ENCODE measurements at places on chromosomes 12 and 14.

DNA sequence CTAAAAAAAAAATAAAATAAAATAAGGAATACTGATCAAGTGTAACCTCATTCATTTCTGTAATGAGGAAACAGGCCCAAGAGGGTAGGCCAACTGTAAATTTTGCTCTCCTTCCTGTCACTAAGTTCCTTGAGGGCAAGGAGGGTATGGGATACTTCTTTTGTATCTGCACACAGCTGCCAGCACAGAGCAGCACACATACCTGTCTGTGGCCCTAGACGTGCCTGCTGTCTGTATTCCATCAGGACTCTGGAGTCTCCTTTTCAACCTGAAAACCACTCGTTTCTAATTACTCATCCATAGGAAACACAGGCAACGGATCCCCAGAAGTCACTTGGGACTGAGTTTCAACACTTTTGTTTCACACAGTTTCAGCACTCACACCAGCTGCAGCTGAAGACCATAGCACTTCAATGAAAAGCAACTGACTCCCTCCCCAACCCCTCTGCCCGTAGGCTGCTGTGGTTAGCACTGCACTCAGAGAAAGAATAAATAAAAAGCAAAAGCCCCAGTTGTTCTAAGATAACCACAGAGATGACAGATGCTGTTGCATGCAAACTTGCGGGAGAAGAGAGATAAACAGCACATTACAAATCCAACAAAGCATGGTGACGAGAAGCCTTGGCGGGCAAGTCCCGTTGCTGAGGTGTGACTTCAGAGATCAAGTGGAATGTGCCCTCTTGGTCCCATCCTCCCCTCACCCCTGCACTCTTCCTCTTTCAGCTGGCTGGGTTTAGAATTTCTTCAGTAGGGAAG, 24.9 kb downstream of the CRACR2A start:
- no peak for DNase-seq

DNA sequence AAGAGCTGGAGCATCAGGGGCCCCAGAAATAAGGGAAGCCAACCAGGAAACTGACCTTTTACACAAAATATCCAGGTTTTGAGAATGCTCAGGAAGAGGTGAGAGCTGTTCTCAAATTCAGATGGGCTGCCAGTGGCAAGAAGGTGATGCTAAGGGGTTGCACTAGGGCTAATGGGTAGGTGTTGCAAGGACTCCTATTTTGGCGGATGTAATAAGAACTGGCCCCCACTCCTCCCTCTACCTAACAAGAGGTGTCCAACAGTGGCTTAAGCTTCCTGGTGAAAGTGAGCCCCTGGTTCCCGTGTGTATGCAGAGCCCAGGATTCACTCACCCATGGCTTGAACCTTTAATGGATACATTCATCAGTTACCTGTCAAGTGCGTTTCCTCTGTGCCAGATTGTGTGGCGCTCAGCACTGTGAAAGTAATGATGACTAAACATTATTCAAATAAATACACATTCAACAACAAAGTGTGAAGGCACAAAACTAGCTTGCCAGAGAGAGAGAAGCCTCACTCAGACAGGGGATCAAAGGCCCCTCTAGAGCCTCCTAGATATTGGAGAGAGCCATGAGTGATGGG, 705 bp upstream of the CHGA start:
- DNase-seq, result no peak

DNA sequence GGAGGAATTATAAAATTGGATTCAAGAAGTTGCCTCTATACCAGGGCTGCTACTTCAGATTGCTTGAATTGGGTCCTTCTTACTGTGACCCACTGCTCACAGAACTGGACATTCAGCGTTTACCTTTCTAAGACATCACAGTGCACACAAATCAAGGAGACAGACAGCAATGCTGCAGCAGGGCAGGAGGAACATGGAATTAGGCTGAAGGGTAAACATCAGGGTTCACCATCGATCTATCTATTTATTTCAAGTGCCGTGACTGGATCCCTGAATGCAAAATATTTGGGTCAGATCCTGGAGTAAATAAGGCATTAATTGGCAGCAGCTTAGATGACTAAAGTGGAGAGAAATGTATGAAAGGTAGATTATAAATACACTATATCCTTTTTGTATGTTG, 76.9 kb upstream of the HMGA2 start:
- DNase-seq, result no peak

DNA sequence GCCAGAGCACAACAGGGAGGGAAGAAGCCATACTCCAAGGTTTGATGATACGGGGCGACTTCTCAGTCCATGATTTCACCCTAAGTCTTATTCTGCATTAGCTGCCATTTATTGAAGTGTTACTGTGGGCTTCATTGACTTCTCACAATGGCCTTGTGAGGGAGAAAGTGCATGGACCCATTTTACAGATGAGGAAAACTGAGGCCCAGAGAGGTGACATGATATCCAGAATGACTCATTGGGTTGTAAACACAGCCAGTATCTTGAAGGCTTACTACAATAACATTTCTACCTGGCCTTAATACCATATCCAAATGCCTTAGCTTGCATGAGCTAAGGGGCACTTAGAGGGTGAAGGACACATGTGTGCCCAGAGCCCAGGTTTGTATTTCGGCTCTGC, 100.6 kb downstream of the CMKLR1 start:
- DNase-seq, result no peak

DNA sequence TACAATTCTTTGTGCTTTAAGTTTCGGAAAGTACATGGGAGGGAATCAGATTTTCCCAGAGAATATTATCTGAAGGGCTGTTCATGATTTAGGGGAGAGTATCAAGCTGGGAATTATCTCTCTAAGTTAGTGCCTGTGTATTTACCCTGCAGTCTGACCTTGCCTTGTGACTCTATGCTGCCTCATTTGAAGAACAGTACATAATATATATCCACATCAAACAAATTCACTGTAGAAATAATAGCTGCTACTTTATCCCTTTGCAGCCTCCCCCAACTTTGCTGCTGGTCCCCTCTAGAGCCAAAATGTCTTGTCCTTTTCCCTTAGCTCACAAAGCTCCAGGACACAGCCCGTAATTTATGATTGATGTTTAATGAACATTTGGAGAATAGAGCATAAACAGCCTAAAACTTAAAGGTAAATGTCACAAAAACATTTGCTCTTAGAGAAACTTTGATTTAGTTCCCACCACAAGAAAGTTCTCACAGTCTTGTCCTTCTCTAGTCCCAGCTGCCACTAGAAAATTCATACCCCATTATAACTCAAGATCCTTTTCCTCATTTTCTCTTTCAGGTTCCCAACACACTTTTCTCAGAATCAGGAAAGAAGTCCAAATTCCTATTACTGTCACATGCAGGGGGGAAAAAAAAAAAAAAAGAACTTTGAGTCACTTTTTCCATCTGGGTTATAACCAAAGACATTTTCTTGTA, 1009.6 kb downstream of the FLRT2 start:
- DNase-seq, result no peak

DNA sequence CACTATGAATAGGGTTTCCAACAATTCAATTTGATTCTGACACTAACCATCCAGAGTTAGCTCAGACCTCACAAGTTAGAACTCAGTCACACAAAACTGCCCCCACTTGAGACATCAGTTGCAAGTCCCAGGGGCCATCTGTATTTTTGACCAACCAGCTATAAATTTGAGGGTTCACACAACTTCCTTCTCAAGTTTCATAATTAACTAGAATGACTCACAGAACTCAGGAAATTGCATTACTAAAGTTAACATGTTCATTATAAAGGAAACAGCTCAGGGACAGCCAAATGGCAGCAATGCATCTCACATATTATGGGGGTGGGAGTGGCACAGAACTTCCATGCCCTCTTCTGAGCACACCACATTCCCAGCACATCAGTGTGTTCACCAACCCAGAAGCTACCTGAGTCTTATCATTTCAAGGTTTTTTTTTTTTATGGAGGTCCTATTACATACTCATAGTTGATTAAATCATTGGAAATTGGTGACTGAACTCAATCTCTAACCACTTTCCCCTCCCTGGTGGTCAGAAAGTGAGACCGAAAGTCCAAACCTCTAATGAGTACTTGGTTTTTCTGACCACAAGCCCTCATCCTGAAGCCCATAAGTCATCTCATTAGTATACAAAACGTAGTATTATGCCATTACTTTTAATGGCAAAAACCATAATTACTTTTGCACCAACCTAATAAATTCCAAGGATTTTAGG, 1721.5 kb upstream of the SEL1L start:
- no peak for DNase-seq

GRCh38 chr12:95439461-95440230, 34.3 kb upstream of the METAP2 start:
- DNase-seq, result no peak

DNA sequence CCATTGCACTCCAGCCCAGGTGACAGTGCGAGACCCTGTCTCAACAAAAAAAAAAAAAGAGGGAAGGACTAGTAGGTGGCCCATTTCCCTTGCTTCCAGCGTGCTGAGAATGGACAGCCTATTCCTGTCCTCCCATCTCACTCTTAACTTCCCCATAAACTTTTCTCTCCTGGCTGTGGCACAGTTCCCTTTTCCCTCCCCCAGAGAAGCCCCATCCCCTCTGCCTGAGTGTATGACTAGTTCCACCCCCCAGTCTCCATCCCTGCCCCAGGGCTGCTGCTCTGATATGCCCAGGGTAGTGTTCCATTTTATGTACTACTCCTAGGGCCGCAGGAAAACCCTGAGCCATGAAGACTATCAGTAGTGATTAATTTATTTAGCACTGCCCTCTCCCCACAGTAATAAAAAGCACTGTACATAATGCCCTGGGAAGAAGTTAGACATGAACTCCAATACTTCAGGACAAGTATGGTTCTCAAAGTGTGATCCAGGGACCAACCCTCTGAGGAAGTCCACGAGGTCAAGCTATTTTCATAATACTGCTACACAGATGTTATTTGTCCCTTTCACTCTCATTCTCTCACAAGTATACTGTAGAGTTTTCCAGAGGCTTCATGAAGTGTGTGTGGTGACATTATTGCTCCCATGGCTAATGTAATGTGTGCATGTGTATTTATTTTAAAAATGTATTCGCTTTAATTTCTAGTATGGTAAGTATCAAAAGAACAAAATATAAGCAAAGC, 11.5 kb upstream of the CHD4 start:
- DNase-seq, result no peak

DNA sequence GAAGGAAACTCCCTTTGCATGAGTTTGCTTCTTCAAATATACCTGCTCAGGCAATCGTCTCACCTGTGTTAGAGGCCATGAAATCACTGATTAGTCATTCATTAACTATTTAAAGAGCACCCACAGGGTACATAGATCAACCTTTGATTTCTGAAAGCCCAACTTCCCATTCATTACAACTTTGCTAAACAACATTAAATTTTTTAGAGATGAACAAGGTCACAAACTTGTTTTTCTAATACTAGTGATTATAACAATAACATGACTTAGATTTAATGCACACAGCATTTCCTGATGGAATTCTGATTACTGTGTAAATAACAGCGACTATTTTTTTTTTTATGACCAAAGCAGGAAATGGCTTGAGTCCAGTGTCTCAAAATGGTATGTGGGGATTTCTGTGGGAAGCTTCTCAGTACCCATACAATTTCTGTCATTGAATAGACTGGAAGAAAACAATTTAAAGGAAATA, 5.4 kb upstream of the ERO1A start:
- no peak for DNase-seq

DNA sequence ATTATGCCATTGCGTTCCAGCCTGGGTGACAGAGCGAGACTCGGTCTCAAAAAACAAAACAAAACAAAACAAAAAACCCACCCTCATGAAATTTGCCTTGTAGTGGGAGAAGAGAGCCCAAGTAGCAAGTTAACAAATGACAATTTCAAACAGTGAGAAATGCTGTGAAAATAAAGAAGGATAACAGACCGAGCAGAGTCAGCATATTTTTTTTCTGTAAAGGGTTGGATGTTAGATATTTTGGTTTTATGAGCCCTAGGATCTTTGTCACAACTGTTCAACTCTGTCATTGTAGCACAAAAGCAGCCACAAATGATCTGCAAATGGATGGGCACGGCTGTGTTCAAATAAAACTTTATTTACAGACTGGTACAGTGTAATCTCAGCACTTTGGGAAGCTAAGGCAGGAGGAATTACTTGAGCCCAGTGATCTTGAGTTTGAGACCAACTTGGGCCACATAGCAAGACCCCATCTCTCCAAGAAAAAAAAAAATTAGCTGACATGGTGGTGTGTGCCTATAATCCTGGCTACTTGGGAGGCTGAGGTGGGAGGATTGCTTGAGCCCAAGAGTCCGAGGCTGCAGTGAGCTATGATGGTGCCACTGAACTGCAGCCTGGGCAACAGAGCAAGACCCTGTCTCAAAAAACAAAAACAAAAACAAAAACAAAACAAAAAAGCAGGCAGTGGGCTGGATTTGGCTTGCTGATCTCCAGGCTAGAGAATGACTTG, 117.1 kb downstream of the PTPN11 start:
- DNase-seq, result no peak

GRCh38 chr14:103897075-103897947, 30.9 kb upstream of the TDRD9 start:
- no peak for DNase-seq

DNA sequence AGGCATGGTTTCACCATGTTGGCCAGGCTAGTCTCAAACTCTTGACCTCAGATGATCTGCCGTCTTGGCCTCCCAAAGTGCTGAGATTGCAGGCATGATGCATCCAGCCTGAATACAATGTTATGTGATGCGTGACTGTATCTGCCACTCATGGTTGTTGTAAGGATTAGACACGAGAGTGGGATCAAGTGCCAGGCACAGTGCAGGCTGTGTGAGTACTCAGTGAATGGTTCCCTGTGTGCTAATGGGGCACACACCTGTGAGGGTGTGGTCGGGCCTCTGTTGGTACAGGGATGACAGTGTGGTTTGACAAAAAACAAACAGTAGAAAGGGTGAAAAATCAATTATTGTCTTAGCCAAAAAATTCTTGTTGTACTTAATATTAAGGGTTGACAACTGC, 61.8 kb downstream of the TECPR2 start:
- DNase-seq, result no peak

DNA sequence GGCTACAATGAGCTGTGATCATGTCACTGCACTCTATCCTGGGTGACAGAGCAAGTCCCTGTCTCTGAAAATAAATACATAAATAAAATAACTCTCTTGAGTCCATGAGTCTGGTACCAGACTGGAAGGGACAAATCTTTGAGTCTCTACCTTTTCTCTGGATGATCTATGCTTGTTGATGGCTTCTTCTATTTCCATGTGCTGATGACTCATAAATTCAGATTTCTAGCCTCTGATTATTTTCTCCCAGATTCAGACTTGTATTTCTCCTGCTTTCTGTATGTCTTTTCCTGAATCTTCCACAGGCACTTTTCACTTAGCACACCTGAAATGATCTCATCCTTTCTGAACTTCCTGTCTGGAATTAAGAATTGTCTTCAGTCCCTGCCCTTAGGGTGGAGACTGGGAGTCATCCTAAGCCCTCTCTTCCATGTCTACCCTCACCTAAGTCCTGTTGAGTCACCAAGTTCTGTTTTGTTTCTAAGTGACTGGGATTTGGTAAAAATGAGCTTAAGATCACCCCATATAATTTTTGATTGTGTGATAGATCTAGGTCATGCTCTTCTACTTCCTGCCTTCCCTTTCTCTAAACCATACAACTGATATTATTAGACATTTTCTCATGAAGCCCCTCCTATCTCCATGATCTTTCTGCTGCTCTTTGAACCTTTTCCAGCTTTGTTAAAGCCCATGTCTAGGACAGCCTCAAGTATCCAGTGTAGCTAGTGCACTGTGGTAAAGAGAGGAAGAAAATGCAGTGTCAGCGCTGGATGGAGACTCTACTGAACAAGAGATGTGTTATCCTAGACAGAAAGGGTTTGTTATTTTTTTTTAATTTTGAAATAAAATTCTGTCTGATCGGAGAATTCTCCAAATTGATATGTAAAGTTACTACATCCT, 13.1 kb downstream of the AKAP6 start:
- no peak for DNase-seq
